ENCODE measurements at places on chromosomes 5 and 9. TPM values are rescaled to one million over a fixed set of nuclear protein-coding genes. Genes with fewer than 3 reads are reported as not detected.
A peak's percentile ranks its signal among the peaks of the same experiment; 100 is the strongest.

DNA sequence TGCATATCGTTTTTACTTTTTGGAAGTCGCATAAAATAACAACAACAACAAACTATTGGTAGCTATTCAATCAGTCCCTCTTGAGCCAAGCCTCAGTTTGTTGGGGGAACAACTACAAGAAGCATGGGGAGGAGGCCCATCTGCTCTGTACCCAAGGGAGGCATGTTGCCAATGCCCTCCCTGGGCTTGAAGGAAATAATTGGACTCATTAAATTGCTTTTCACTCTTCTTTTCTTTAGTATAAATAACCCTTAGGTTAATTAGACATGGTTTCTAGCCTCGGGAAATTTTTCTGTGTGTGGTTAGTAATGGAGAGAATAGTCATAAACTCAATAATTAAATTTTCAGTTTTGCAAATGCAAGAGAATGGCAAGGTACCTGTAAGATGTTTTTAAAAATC is 500.7 kb downstream of the TLE4 start:
- DNase-seq: no peak

- no peak for DNase-seq
These were observed 19.7 kb downstream of the ACSL6 start for GRCh38 chr5:131991593-131992324.

CTSL gene
- 343 TPM for total RNA-seq

MYMK gene
- not detected for total RNA-seq

- peak; percentile 35 for DNase-seq
These were observed 155.5 kb downstream of the GNAQ start for GRCh38 chr9:77876091-77876490.

KIF12 gene
- total RNA-seq: 31.9 TPM

DNA sequence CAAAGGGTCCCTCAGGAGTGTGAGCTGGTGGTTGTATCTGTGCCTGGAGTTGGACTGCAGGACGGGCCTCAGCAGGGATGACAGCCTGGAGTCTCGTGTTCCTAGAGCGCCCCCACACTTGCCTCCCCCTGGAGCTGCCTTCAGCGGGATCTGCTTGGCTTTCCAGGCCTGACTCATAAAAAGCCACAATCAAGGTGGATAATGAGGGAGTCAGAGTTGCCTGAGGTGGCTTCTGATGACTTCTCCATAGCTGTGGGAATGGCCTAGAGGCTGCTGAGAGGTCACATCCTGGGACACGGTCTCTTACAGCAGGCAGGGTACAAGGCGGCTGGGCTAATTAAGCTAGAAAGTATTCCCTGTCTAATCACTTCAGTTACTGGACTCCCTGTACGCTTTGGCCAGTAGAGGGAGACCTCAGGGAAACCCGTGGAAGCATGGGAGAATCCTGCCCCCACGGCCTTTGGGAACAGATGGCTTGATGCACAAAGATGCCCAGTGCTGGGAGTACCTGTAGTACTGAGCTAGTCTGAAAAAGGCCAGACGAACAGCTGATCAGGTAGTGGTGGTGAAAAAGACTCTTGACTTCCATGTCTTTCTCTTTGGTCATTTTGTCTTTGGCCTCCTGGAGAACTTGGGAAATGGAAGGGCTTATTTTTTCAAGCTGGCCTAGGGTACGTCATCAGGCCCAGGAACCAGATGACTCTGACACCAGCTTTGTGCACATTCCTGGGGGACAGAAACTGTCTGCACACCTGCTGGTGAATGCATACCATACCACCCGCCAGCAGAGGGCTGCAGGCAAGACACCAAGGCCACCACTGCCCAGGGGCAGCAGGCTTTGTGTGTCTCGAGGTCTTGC is 16.1 kb upstream of the FRRS1L start:
- DNase-seq: peak; percentile 48

LRRTM2 gene
- total RNA-seq: 0.16 TPM

DNA sequence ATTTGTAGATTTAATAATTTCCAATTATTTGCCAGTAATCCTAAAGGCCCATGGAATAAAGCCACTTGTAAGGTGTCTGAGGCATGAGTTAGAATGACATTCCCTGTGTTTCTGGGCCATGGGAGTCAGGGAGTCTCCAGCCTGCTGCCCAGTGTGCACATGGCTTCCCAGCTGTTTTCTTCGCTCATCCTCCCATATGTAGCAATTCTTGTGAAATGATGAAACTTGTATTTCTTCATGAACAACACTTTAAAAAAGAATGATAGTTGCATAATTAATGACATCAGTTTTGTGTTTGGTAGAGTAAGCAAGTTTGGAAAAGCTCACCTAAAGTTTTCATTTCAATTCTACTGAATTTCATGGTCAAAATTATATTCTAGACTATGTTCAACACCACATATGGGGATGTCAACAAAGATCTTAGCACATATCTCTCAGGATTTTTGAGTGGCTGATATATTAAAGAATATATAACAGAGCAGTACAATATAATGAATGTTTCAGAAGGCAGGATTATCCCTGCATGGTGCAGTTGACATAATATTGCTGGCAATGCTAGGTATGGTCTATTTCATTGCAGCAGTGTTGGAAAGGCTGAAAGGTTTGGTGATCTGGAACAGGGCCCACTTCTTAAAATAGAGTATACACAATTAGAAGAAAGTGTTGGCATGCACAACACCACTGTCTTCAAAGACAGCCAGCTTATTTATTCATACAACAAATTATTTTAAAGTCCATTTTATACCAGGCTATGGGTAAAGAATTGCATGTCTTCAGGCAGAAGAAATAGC is 44.7 kb downstream of the GRIN3A start:
- DNase-seq: no peak

IFNA2 gene
- not detected for total RNA-seq

TEX48 gene
- total RNA-seq: not detected

DNA sequence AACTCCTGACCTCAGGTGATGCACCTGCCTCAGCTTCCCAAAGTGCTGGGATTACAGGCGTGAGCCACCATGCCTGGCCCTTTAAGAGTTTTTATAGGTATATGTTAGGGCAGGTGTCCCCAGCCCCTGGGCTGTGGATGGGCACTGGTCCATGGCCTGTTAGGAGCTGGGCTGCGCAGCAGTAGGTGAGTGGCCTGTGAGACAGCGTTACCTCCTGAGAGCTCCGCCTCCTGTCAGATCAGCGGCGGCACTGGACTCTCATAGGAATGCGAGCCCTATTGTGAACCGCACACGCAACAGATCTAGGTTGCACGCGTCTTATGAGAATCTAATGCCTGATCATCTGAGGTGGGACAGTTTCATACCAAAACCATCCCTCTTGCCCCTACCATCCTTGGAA is 173.4 kb downstream of the GOLPH3 start:
- DNase-seq: no peak

- no peak for DNase-seq
These were observed 39.3 kb upstream of the OLFM1 start for GRCh38 chr9:135048046-135048757.

GRCh38 chr9:124553738-124554137 is 46.5 kb upstream of the NR5A1 start:
- DNase-seq: no peak

IQGAP2 gene
- 60.3 TPM for total RNA-seq

GRCh38 chr9:128685636-128686489 is 3.2 kb upstream of the SET start:
- peak; percentile 57 for DNase-seq

IL9 gene
- not detected for total RNA-seq

GHR gene
- total RNA-seq: 24.3 TPM

ADGRD2 gene
- not detected for total RNA-seq

GPR151 gene
- not detected for total RNA-seq

- no peak for DNase-seq
These were observed 19.8 kb upstream of the AIF1L start for GRCh38 chr9:131076347-131077195.

OR13C5 gene
- total RNA-seq: not detected

- no peak for DNase-seq
These were observed 83.0 kb downstream of the DENND1A start for GRCh38 chr9:123846966-123847365.

- DNase-seq: no peak
These were observed 12.9 kb downstream of the PRRC2B start for GRCh38 chr9:131406563-131407436.

DNA sequence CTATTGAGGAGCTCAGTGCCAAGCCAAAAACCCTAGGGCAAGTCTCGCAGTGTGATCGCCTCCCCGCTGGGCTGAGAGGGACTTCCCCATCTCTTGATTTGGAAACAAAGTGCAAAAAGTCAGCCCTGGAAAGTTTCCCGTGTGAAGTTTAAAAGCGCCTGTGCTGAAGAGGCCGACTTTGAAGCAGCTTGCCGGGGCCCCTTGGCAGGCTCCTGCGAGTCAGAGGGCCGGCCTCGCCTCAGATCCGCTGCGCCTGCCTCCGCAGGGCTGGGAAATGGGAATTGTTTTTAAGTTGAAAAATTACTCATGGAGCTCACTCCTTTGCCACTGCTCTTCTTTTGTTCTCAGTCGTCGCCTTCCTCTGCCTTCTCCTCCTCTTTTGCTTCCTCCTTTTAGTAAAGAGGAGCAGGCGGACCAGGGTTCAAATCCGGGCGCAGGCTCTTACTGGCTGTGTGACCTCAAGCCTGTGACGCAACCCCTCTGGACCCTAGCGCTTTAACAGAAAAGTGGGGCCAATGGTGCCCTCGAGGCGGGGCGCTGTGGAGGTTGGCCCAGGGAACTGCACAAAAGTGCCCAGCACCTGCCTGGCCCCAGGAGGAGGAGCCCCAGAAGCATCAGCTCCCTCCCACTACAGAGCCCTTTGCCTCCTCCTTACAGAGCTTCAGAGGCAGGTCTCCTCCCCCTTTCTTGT is 14.7 kb upstream of the LHX2 start:
- DNase-seq: no peak

SLC1A1 gene
- 50.7 TPM for total RNA-seq

GRCh38 chr5:135568923-135569360 is 9.8 kb downstream of the CXCL14 start:
- no peak for DNase-seq

KIAA1958 gene
- total RNA-seq: 10.1 TPM

C5orf46 gene
- not detected for total RNA-seq

ASPN gene
- 33.6 TPM for total RNA-seq

DNA sequence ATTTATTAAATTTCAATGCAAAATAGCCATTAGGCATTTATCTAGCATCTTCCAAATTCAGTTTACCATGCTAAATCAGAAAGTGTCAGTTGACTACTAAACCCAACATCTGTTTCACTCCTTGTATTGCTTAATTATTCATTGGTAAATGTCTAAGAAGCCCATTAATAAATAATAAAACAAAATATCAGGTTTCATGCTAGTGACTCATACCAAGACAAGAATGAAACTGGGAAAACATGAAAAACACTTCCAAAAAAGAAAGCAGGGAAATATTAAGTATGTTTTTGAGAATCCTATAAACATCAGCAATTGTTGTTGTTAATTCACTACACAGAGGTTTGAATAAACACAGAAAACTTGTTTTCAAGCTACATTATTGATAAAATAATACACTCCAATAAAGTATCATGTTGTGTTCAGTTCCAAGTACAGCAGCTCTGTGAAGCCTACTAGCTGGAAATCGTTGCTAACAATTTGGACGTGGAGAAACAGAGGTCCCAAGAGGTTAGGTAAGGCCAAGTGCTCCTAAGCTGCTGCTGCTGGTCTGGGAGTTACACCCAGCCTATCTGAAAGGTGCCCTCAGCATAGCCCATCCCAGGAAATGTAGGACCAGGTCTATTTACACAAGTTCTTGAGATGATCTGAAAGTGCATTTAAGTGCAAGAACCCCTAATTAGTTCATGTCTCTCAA is 78.8 kb downstream of the GNAQ start:
- no peak for DNase-seq

DNA sequence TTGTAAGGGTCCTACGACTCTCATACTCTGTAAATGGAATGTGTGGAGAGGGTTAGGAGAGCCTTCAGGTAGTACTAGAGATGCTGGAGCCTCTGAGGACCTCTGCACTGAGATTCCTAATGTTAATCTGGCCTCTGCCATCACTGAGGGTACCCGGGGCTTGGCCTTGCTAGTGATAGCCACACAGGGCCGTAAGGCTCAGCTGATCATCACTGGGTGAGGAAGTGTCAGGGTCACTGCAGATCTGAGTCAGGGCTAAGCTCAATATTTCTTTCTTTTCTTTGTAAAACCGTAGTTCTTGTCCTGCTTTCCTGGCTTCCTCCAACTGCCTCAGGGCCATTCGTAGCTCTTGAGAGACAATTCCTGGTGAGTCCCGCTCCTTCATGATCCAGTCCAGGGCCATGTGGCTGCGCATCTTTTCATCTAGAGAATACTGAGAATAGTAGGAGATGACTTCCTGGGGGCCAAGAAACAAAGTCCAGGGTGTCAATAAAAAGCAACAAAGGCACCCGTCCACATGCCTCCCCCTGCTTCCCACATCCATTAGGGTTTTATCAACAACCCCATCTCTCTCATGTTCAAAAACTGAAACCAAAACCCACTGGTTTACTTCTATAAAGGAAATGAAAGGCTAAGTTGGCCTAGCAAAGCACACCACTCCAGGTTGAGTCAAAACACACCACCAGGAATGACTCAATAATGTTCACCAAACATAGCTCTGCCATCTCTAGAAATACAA is 47.7 kb downstream of the LIX1 start:
- DNase-seq: no peak

NEURL1B gene
- total RNA-seq: 3.9 TPM

CKMT2 gene
- 5.5 TPM for total RNA-seq

- peak; percentile 53 for DNase-seq
These were observed 22.8 kb downstream of the OSTF1 start for GRCh38 chr9:75111019-75111622.

GRCh38 chr9:76717613-76718012 is 46.6 kb upstream of the PCA3 start:
- no peak for DNase-seq

SHOC1 gene
- total RNA-seq: 0.37 TPM

DNA sequence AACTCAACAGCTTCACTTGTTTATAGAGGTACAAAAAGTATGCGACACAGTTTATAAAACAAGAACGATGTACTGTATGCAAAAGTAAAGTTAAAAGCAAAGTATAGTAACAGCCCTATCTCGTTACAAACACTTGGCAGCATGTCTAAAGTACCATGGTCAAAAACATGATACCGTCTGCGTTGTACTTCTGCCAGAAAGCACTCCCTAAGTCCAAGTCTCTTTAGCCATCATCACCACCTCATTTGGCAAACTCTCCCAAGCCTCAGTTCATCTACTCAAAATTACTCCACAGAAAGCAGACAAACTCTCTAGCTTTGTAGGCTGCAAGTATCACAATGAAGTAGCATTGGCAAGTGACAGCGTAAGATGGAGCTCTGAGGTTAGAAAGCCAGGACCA is 73.4 kb downstream of the NFIB start:
- no peak for DNase-seq

DNA sequence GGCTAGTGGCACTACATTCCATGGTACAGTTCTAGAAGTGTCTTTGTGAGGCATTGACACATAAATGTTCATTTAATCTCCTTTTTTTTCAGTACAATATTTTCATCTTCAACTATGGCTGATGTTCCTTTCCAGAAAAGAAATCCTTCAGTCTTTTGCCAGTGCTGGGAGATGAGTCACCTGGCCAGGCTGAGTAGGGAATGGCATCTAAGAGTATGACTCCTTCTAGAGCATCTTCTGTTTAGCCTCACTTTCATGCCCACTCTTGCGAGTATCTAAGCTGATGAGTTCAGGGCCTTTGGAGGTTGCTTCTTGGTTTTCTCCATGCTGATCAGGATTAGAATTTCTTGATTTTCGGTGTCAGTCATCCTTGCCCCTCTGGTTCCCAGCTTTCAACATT is 124.4 kb downstream of the SLC28A3 start:
- no peak for DNase-seq

FAM151B gene
- total RNA-seq: 2.7 TPM

- no peak for DNase-seq
These were observed 109.3 kb upstream of the TLE1 start for GRCh38 chr9:81798606-81799005.

GRCh38 chr5:176897263-176897662 is 1.9 kb downstream of the HK3 start:
- DNase-seq: no peak
